ENCODE measurements at places on chromosomes 1 and 21.

- no peak for DNase-seq
Measured at GRCh38 chr1:118688891-118689290, 299.3 kb downstream of the TBX15 start.

DNA sequence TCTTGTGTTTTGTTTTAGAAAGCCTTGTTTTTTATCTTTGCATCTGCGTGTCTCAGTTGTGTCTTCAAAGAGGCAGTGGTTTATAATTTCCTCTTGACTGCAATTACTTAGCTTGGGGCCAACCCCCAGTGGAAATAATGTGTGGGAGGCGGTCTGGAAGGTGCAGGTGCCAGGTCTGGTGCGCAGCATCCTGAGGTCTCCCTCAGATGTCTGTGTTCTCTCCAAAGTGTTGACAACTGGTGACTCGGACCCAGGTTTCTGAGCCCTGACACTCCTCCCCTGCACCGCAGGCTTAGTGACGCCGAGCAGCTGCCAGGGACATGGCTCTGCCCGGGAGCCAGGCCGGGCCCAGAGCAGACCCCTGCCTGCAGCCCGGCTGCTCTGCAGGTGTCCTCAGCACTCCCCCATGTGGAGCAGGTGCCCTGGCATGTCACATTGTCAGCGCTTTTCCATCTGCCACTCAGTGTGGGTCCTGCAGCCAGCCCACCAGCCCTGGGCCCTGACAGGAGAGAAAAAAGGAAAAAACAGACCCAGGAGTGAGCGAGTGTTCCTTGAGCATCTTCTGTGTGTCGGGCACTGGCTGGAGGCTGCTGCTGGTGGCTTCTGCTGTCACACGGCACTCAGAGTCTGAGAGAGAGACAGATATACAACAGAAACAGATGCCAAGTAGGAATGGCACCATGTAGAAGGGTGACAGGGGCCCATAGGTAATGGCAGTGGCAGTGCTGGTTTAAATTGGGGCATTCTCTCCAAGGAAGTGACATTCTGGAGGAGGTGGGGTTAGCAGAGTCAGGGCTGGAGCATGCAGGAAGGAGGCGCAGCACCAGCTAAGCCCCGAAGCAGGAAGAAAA is 24.8 kb upstream of the SELENON start:
- DNase-seq: no peak

DNA sequence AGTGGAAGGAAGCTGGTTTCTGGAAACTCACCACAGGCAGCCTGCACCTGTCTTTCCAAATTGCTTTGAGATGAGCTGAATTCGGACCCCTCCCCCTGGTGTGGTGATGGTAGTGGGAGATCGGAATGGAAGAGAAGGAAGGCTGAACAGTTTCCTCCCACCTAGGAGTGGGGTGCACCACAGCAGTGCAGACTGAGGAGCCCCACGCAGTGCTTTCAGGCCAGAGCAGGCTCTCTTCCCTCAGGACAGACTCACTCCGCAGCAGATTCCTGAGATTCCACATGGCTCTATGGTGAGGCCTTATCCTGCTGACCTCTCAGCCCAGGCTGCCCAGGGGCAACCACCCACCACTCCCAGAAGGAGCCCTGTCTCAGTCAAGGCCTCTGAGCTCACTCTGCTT is 80.9 kb downstream of the ATP1A1 start:
- no peak for DNase-seq

- DNase-seq: no peak
Measured at GRCh38 chr1:44619261-44619900, 54.9 kb downstream of the TMEM53 start.

- no peak for DNase-seq
Measured at GRCh38 chr1:6898974-6899539, 113.8 kb downstream of the CAMTA1 start.

DNA sequence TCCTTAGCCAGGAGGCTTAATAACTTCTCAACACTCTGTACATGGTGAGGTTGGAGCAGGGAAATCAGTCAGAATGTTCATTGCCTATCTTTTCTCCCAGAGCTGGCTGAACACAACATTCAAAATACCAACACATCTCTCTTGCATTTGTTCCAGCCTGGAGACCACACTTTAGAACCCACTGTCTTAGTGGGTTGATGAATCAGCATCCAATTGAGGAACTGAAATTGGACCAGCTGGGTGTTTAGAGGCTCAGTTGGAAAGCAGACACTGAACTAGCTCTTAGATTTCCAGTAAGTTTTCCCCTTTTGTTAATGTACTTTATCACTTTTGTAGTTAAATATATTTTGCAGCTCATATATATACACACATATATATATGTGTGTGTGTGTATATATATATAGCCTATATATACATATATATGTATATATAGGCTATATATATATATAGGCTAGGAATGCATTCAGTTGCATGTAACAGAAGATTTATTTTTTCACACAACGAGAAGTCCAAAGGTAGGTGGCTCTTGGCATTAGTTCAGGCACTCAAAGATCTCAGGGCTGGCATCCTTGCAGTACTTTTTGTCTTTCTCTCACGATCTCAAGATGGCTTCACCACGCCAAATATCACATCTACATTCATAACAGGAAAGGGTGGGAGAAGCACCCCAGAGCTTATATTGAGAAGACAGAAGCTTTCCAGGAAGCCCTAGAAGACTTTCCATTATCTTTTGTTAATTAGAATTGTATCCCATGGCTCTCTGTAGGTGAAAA is 35.0 kb upstream of the HUNK start:
- no peak for DNase-seq

- DNase-seq: no peak
Measured at GRCh38 chr1:111441573-111442192, 7.4 kb downstream of the WDR77 start.

DNA sequence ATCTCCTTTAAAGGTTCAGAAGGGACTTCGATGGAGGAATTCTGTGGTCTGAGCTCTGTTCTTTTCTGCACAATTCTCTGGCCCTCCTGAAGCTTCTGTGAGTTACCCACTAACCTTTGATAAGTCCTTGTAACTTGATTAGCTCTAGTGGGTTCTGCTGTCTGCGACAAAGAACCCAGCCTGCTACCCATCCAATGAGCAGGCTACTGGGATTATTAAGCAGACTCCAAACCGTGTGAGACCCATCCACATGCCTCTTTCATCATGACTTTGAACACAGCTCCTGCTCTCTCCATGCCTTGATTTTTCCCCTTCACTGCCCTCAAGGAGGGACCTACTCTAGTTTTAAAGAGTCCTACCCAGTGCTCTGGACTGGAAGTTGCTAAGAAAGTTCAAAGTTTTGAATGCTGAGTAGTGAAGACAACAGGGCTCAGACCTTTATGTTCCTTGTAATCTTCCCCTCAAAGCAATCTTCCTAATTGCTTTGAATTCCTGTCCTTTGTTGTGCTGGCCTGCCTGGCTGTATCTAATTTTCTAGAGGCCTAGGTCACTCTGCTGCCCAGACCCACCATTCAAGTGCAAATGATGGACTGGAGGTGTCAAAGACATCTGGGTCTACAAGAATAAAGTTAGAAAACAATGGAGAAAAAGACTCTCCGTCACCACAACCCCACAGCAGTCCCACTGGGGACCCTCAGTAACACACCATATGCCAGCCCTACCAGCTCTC is 146.9 kb downstream of the RHOU start:
- DNase-seq: no peak

DNA sequence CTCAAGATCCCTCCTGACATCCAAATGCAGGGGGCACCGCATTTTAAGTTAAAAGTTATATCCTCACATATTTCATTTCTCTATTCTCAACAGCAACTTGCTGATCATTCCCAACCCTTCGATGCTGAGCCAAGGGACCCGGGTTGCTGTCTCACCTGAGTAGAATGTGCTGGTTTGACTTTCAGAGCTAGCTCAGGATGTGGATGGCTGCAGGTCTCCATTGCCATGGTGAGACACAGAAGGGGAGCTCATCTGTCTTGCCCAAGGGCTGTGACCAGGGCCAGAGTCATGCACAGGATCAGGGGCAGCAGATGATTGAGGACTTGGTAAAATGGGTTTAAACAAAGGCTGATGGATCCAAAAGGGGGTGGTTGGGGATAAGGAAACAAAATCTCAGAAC is 112.1 kb downstream of the HMGB4 start:
- DNase-seq: no peak

GRCh38 chr1:172452536-172453152 is 8.8 kb upstream of the PIGC start:
- DNase-seq: no peak

GRCh38 chr1:115423776-115424175 is 85.7 kb upstream of the NGF start:
- DNase-seq: no peak

- DNase-seq: no peak
Measured at GRCh38 chr1:8203056-8203455, 114.9 kb upstream of the SLC45A1 start.

DNA sequence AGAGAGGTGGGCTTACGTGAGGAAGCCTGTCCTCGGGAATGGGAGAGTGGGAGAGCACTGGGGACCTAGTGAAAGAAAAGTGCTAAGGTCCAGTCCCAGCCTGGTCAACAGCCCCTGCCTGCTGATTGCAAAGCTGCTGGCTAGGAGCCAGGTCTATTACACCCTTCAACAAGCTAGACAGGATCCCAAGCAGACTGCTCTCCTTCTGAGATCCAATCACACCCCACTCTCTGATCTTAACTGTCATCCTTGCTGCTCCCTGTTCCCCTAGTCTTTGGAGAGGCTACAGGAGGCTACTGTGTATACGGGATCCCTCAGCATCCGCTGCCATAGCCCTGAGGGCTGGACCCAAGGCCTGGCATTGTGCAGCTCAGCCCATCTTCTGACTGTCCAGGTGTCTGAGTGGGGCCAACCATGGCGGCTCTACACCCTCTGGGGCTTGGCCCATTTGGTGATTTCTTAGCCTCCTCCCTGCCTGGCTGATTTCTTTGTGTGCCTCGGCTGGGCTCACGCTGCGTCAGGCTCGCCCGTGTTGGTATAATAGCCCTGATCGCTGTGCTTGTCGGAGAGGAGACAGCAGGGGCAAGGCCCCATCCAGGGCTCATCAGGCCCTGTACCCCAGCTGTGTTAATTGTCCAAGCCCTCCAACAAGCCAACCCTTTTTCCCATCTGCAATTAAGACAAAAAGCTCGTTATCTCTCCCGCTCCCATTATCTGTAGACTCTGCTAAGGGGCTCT is 43.9 kb downstream of the NAV1 start:
- no peak for DNase-seq

DNA sequence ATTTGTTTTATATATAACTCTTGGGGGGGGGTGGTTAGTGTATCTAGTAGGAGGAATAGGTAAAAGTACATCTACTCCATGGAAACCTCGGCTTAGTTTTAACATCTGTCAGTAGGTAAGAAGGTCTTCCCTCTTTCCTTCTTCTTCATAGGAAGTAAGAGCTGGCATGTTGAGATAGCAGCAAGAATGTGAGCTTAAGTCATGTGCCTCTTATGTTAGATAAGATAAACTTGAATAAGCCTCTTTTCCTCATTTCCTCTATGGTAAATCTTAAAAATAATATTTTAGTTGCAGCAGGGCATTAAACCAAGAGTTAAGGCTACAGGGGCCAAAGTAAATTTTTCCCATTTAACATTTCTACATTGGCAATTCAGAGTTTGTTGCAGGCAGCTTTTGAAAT is 100.4 kb downstream of the MAP3K21 start:
- no peak for DNase-seq

DNA sequence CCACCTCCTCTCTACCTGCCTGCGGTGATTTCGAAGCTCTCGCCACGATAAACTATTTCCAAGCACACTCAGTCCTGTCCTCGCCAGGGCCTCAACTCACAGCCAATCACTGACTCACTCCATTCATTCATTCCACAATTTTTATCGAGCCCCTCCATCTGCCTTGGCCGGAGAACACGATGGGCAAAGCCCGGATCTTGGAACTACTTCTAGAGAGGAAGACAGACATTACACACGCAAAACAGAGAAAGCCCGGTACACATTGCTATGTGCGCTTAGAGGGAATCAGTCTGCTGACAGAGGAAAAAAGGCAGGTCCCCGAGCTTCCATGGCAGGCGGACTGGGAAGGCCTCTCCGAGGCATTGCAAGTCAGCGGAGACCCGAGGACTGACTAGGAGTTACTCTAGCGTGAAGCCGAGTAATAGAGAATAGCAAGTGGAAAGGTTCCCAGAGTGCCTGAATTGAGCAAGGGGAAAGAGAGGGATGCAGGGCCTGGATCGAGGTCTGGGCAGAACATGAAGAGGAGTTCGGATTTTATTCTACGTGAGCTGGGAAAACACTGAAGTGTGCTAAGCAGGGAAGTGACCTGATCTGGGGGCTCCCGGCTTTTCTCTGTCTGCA is 54.2 kb upstream of the DNAJC6 start:
- no peak for DNase-seq

GRCh38 chr1:26337625-26338024 is 16.3 kb downstream of the CRYBG2 start:
- DNase-seq: no peak

DNA sequence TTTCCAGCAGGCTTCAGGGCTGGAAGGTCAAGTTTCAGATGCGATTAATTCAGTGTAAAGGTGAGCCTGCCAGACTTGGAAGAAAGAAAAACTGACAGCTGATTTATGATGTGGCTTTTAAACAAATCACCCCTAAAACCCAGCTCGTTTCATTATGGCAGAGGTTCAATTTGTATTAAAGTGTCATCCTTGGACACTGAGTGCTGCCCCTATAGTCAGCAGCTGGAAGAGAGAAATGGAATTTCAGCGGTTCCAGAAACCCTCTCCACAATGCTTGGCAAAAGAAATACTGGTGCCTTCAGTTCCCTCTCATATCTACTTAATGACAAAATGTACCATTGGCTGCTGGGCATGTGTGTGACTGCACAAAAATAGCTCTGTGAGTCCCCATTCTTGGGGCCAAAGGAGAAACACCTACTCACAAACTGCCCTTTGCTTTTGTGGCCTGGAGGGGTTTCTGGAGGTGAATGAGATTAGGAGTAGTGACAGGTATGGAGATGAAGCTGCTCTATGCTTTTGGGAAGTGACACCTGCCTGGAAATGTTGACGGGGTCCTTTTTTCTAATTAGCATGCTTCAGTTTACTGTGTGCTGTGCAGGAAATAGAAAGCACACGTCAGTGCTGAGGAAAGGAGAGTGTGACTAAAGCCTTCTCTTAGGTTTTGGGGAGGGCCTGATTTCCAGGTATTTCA is 95.1 kb upstream of the TSPAN2 start:
- no peak for DNase-seq

DNA sequence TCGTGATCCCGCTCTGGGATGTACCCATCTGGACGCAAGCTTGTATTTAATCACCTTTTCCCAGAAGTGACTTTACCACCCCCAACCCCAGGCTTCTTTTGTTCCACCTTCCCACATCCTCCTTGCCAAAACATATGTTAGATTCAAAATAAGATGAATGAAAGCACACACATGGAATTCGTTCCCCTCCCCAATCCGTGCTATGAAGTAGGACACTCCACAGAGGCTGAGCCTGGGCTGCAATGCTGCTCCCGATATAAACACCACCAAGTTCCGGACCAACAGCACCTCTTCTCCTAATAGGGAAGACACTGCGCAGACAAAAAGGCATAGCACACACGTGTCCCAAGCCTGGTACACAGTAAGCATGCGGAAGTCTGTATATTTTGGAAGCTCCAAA is 86.1 kb downstream of the CLSTN1 start:
- DNase-seq: no peak
